ENCODE measurements at places on chromosomes 3 and 15.

DNA sequence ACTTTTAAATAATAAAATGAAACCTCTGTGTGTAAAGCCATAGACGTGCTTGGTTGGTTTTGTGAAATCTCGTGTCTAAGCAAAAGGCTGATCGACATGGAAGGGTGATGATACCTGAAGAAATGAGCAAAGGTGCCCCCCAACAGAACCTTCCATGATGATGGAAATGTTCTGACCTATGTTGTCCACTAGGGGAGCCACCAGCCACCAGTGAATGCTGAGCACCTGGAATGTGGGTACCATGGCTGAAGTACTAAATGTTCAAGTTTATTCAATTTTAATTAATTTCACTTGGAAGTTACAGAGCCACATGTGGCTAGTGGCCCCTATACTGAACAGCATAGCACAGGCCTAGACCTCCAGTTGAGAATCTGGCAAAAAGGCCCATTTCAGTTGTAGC lies 158.8 kb downstream of the POLR2M start:
- no peak for DNase-seq

- DNase-seq, result no peak
Measured at GRCh38 chr3:170467571-170468147, 49.0 kb downstream of the CLDN11 start.

GRCh38 chr3:167684388-167684993 lies 30.7 kb upstream of the WDR49 start:
- no peak for DNase-seq

DNA sequence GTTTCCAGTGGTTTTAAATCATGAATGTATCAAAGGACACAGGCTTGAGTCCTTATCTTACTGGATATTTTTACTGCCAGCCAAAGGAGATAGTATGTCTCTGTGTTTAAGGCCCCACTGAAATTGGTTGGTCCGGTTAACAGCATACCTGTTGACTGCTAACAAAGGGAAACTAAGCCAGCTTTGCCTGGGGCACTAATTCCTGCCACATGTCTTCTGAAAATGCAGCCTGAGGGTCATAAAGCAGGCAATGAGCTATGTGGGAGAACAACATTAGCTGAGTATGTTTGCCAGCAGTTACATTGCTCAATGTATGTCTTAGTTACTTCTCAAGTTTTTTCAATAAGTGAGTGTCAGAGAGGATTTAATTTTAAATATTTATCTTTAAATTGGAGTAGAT lies 12.4 kb downstream of the PLS1 start:
- DNase-seq, result no peak

GRCh38 chr15:75455424-75455981 lies 4.0 kb upstream of the SIN3A start:
- peak; percentile 84 for DNase-seq

GRCh38 chr3:16286751-16287543 lies 21.9 kb downstream of the OXNAD1 start:
- DNase-seq, result no peak

DNA sequence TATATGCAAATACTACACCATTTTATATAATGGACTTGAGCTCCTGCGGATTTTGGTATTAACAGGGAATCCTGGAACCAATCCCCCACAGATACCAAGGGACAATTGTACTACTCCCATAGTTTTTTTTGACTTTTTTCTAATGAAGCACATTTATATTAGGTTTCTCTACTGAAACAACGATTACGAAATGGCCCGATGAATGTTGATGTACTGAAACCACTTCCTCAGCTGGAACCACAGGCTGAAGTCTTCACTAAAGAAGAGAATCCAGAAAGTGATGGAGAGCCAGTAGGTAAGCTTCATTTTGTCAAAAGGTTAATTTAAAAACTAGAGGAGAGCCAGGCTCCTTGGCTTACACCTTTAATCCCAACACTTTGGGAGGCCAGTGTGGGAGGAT lies 121.5 kb upstream of the LRRFIP2 start:
- DNase-seq, result no peak

DNA sequence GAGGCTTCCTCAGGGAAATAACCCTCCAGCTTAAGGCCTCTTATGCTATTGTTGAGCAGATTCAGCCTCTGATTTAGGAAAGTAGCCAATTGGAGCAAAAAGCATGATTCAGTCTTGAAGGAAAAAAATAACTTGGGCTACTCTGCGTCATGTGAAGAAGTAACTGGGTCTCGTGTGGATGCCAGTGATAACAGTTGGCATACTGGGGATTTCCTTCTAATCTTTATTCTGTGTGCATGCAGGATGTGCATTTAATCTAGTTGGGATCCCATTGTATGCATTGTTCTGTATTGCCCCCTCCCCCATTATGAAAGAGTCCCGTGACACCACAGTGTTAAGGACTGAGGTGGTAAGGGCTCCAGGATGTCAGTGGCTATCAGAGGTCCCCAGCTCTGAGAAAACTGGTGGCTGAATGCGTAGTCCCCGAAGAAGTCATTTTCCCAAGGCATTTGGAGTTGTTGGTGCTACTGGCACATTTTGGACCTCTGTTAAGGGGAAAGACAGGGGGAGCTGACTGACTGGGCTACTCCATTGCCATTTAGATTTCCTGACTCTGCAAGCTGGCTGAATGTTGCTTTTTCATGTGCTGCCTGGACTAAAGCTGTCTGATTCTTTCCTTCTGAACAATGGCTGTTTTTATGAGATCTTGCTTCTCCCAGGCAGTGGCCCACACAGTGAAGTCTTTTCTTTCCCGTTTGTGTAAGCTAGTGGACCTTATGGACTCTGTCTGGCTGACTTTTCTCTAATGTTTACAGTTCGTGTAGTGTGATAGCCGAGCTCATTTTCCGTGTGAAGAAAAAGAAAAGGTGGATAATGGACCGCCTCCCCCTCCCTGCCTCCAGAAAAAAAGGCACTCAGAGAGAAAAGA lies 38.4 kb upstream of the TRAK1 start:
- DNase-seq, result no peak

DNA sequence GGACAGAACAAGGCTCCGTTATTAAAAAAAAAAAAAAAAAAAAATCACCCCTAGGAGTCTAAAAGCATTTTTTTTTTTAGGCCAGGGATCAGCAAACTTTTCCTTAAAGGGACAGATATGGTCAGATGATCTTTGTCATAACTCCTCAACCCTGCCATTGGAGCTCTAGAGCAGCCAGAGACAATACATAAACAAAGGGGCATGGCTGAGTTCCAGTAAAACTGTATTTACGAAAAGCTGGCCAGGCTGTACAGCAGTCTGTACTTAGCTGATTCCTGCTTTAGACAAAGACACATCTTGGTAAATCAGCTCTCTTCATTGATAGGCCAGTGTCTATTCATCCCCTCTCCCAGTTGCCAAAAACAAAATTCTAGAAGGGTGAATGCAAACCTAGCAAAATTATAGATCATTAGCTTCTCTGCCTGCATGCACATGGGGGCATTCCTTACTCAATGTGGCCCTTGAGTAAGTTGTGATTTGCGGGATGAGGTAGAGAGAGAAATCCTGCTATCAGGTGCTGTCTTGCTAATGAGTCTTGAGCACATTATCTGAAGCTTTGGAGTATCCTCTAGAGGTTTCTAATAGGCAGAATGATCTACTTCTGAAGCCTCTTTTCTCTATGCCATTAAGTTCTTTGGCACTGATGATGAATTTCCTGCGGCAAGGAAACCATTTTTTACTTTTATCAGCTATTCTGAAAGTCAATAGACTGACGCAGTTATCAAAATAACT lies 35.2 kb downstream of the SENP8 start:
- no peak for DNase-seq

DNA sequence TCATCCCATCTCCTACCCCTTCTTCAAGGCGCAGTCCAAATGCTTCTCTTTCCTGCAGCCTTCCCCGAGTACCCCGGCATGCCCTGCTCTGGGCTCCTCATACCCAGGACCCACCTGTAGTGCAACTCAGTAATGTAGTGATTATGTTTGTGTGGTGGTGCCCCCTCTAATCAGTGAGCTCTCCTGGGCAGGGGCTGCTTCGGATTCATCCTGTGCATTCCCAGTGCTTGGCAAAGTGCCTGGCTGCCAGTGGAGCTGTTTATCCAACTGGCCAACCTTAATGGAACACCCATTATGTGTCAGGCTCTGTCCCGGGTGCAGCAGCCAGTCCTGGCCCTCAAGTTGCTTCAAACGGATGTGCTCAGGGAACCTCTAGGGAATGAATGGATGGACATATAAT lies 174.4 kb upstream of the LINGO1 start:
- DNase-seq, result no peak

DNA sequence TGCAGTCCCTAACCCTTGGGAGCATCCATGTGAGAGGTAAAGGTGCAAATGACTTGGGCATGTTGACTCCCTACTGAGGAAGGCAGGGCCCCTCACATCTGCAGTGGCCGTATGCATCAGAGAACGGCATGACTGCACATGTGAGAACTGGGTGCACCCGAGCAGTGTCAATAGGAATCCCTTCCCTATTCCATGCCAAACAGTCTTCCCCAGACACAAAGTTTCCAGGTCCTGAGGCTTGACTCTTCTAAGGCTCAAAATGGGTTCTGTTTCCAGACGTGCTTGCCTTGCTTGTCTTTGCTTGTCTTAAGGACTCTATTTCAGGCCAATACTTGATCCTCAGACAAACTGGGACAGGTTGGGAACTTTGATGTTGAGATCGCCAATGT lies 20.5 kb upstream of the ANPEP start:
- DNase-seq, result no peak

DNA sequence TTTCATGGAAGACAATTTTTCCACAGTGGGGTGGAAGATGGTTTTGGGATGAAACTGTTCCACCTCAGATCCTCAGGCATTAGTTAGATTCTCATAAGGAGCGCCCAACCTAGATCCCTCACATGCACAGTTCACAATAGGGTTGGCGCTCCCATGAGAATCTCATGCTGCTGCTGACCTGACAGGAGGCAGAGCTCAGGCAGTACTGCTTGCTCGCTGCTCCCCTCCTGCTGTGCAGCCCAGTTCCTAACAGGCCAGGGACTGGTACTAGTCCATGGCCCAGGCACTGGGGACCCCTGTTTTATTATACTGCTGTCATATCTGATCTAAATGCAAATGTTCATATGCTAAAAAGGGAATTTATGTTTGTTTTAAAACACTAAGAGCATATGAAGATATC lies 9.8 kb upstream of the GRK7 start:
- no peak for DNase-seq

- no peak for DNase-seq
Measured at GRCh38 chr3:33256249-33256648, 21.0 kb upstream of the FBXL2 start.

- DNase-seq, result no peak
Measured at GRCh38 chr3:123562547-123562946, 22.3 kb downstream of the HACD2 start.

DNA sequence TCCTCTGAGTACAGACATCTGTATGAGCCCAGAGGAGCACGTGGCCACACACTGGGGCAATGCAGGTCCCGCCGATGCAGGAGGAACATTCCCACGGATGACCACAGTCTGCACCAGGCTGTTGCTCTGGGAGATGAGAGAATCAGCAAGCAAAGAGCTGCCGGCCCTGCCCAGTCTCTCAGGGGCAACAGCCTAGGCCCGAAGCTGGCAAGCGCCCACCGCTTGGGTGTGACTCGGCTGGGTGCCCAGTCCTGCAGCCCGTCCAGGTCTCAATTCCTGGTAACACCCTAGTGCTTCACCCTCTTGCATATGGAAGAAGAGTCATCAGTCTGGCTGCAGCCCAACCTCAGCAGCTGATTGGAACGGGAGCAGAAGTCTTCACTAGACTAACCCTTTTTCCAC lies 153.7 kb upstream of the HES1 start:
- DNase-seq, result no peak

DNA sequence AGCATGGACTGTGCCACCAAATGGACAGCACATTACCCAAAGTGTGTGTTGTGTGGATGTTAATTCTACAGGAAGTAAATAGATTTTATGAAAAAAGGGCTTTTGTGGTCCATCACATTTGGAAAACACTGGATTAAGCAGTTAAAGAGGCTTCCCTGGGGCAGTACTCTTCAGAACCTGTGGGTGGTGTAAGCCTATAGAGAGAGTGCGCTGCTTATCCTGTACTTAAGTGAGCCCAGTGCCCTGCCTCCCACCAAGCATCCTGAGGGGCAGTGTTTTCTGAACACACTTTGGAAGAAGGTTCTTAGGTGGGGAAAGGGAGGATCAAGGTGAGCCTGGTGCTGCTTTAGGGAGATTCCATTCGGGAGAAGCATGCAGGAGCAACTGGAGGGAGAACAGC lies 10.9 kb downstream of the TTLL3 start:
- DNase-seq, result no peak

DNA sequence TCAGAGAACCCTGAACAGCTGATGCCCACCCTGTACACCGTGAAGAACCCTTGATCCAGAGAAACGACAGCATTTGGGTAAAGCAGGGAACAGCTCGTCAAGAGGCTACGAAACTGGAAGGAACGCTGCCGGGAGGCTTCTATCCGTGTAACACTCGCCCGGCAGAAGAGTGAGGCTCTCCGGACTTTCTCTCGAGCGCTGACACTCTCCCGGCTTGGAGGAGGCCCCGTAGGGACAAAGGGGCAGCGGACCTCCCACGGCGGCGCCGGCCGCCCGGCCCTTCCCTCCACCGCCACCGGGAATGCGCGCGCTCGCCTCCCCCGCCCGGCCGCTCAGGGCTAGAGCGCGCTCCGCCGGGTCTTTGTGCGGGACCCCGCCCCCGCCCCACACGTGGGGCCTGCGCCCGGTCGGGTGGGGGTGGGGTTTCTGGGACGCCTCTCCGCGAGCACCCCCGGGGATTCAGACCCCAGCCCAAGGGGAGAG lies 1.7 kb downstream of the HYAL2 start:
- peak; percentile 51 for DNase-seq

DNA sequence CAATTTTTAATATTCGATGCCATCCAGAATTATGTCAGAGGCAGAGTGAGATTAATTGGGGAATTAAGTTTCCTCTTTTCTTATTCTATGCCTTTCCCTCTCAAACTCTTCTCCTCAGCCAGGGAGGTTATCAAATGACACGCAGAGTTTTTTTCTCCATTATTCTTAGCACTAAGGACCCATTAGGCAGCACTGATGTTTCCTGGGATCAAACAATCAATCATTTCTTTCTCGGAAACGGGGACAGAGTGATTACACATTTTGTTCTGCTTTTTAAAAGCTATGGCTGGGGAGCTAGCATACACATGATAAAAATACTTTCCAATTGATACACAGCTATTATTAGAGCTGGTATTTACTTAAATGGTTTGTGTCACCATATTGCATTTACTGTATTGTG lies 35.3 kb upstream of the PSMD6 start:
- DNase-seq, result no peak

GRCh38 chr3:170801597-170801996 lies 68.4 kb downstream of the RPL22L1 start:
- no peak for DNase-seq

- DNase-seq, result no peak
Measured at GRCh38 chr15:29140475-29141307, 128.9 kb downstream of the NSMCE3 start.

- DNase-seq, result no peak
Measured at GRCh38 chr15:50562735-50563640, 16.5 kb upstream of the USP50 start.
